ENCODE measurements at places on chromosomes 16 and 17. TPM values are rescaled to one million over a fixed set of nuclear protein-coding genes. Genes with fewer than 3 reads are reported as not detected.

GRCh38 chr17:28228986-28229729, 89.8 kb upstream of the TMEM97 start:
- H3K27ac ChIP-seq = no peak overlapping the region
- H3K36me3 ChIP-seq = no peaks in the 10 kb centered on the region
- H3K27me3 ChIP-seq = no peaks in the 10 kb centered on the region
- peak; percentile 38 for DNase-seq
- H3K4me1 ChIP-seq = peaks cover 32% of the 10 kb centered on the region
- H3K4me3 ChIP-seq = no peak overlapping the region

DNA sequence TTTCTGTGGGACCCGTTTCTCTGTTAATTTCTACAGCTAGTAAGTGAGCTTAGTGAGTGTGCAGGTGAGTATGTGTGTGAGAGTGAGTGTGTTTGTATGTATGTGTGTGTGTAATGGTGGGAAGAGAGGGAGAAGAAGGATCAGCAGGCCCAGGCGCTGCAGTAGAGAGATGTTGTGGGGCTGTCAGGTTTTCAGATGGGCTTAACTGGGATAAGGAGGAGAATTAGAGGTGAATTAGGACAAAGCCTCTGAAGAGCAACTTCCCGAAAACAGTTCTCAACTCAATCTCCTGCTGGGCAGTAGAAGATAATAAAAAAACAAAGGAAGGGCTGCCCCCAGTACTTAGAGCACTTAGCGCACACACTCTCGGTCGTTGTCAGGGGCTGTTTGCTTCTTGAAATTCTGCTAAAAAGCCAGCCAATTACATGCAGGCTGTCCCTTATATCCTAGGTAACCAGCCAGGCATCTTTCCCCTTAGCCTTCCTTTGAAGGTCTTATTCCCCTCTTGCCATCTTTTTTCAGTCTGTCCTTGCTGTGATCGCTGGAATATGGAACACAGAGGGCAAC, 63.4 kb downstream of the CLEC16A start:
- H3K36me3 ChIP-seq = peaks cover 12% of the 10 kb centered on the region
- H3K4me1 ChIP-seq = 0 out of 2 replicates have a peak, but pooled peaks cover 12% of the 10 kb centered on the region
- no peaks in the 10 kb centered on the region for H3K27me3 ChIP-seq
- no peak for DNase-seq

DNA sequence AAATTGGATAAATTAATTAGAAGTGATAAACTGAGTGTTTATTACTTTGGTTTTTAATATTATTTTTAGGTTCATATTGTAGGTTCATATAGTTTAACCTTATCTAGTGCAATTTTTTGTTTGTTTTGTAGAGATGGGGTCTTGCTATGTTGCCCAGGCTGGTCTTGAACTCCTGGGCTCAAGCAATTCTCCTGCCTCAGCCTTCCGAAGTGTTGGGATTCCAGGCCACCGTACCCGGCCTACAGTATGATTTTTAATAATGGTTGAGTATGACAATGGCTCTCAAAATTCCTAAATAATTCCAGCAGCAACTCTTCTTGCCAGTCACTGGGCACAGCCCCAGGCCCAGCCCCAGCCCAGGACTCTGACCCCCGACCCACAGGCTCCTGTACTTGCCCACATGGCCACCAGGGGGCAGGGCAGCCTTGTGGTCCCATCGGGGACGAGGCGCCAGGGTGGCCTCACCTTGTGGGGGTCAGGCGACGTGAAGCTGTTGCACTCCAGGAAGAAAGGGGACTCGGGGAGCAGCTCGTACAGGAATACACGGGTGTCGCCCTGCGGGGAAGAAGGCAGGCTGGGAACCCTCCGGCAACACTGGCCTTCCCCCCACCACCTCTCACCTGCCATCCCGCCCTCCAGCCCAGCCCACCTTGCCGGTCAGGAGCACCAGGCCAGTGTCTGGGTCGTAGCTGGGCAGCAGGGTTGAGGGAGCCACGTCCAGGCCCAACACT, 7.9 kb upstream of the PAM16 start:
- H3K27ac ChIP-seq = no peak overlapping the region
- peak; percentile 93 for DNase-seq
- H3K36me3 ChIP-seq = no peaks in the 10 kb centered on the region
- peaks cover 10% of the 10 kb centered on the region for H3K4me1 ChIP-seq
- H3K4me3 ChIP-seq = peak overlapping the region; percentile 29
- no peaks in the 10 kb centered on the region for H3K27me3 ChIP-seq

TBC1D26 gene
- polyA plus RNA-seq = not detected
